ENCODE measurements at places on chromosomes 11 and 22. TPM values are rescaled to one million over a fixed set of nuclear protein-coding genes. Genes with fewer than 3 reads are reported as not detected.

Gene IFT27
- 16.5 TPM for total RNA-seq

Gene PDE3B
- 21.1 TPM for total RNA-seq

Gene SOX10
- 8.1 TPM for total RNA-seq

Gene CCDC15
- 7.1 TPM for total RNA-seq

Gene KDM2A
- total RNA-seq: 97.6 TPM

Gene MS4A14
- 0.23 TPM for total RNA-seq

Data from prostate gland (tissue), 2 donors.